Stimulated activated CD4-positive, alpha-beta T cell treated with anti-CD3 and anti-CD28 coated beads, Interleukin-4, amount 100 ng/mL, for 48 hours (primary cell): ENCODE measurements at places on chromosomes 2 and 18.

DNA sequence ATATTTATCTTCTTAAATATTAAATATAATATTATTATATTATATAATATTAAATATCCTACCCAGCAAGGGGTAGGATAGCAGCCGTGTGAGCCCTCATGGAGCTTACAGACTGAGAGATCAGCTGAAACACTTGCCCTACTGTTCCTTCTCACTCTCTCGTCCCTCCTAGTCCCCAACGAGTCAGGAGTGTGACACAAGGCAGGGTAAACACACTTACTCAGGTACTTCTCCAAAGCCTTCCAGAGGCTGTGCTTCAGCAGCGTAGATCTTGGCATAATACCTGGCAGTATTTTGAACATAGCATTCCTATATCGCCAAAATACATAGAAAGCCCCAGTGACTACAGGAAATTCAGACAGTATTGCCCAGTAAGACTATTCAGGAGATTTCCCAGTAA lies 114.1 kb downstream of the ALPK2 start:
- DNase-seq = no peak

- no peak for DNase-seq
Observed at GRCh38 chr18:4207383-4207985, 247.6 kb downstream of the DLGAP1 start.

DNA sequence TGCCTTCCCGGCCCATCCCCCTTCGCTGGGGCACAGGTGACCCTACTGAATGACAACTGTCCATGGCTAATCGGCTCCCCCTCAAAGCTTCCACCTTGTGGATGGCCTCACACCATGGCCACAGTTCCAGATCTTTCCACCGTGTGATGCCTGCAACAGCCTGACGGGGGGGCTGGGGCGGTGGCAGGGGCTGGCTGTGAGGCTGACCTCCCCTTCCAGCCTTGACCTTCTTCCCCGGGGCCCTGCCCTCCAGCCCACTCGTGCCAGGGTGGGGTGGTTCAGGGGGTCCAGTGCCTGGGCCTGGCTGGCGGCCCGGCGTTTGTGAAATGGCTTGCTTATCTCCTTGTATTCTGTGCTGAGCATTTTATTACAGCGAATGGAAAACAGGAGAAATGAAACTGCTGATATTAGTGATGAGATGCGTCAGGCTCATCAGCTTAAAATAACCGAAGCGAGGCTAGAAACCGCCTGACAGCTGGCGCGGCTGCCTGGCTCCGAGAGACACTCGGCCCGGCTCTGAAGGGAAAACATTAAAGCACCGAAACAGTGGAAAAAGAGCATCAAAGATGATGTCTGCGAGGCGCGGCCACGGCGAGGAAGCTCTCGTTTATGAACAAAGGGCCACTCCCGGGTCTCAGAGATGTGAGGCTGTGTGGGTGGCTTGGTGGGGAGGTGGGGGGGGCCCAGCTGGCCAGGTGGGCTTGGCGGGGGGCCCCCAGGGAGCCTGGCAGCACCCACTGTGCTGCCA lies 916 bp upstream of the PDCD1 start:
- DNase-seq = no peak

GRCh38 chr2:185610301-185610700 lies 128.3 kb upstream of the FSIP2 start:
- DNase-seq = no peak

- no peak for DNase-seq
Observed at GRCh38 chr18:24272229-24272525, 125.4 kb downstream of the OSBPL1A start.

DNA sequence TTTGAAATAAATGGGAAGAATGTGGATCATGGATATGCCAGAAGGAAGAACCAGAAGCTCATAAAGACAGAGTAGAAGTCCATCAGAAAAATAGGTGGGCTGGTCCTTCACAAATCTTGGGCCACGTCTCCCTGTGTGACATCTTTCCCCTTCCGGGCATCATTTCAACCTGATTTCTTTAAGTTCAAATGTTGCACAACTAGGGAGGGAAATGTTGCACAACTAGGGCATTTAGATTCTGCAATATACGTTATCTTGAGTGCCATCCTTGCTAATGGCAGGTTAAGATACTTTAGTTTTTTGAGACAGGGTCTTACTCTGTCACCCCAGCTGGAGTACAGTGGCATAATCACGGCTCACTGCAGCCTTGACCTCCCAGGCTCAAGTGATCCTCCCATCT lies 129.6 kb downstream of the CERS6 start:
- no peak for DNase-seq

DNA sequence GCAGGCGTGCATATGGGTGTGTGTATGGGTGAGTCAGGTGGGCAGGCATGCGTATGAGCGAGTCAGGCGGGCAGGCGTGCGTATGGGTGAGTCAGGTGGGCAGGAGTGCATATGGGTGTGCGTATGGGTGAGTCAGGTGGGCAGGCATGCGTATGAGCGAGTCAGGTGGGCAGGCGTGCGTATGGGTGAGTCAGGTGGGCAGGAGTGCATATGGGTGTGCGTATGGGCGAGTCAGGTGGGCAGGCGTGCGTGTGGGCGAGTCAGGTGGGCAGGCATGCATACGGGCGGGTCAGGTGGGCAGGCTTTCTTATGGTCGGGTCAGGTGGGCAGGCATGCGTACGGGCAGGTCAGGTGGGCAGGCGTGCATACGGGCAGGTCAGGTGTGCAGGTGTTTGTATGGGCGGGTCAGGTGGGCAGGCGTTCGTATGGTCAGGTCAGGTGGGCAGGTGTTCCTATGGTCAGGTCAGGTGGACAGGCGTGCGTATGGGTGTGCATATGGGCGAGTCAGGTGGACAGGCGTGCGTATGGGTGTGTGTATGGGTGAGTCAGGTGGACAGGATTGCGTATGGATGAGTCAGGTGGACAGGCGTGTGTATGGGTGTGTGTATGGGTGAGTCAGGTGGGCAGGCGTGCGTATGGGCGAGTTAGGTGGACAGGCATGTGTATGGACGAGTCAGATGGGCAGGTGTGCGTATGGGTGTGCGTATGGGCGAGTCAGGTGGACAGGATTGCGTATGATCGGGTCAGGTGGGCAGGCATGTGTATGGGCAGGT lies 28.7 kb upstream of the KLF11 start:
- no peak for DNase-seq

GRCh38 chr2:207746131-207746530 lies 23.6 kb downstream of the FZD5 start:
- DNase-seq = no peak

- no peak for DNase-seq
Observed at GRCh38 chr2:70834881-70835280, 735 bp downstream of the CD207 start.

GRCh38 chr18:10660179-10660884 lies 134.5 kb downstream of the NAPG start:
- DNase-seq = no peak

- no peak for DNase-seq
Observed at GRCh38 chr18:35337286-35337685, 6.9 kb downstream of the ZNF24 start.

DNA sequence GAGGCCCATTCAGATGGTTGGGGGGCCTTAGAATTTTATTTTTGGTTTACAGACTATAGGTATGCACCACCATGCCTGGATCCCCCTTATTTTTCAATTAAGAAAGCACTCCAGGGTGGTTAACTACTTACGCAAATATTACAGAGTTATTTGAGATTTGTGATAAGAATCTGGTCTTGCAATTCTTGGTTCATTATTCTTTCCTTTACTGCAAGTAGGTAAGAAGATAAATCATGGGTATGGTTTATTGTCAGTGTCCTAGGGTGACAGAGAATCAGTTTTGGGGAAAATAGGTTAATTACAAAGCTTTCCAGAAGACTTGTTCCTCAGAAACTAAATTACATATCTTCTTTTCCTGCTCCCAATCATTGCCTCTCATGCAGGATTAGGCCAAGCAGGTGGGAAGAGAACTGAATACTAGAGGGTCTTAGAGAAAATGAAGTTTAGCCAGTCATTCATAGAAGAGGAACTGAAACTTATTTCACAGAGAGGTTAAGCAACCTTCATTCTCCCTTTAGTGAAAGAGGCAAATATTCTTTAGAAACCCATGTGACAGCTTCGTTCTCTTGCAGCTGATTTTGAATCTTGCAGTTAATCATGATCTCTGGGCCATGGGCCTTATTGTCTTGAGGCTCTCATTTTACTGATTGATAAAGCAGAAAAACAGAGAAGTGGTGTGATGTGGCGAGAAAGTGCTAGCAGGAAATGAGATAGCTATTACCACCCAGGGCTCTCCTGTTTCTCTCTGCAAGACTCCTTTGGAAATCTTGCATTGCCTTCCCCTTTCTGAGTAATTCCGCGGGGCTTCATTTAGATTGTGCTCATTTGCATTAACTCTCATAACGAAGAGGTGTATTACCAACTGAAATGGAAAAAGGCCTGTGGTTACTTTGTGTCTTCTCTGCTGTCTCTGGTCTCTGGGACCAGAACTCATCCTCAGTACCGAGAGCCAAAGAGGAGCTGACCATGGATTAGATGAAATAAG lies 44.8 kb upstream of the ARHGAP25 start:
- DNase-seq = no peak

DNA sequence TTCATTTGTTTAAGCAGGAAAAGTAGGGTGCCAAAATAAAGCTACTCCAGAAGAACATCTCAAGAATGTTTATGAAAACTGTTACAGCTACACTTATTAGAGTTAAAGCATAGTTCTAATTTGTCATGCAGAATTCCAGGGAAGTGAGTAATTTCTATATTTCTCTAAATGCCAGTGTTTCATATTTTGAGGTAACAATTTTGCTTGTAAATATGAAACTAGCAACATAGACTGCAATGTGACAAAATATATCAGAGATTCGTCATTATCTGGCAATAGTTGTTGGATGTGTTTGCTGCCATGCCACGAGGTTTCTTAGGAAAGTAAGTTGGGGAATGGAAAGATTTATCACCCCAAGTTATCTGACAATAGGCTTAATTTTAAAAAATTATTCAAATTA lies 424.1 kb upstream of the ZEB2 start:
- no peak for DNase-seq

DNA sequence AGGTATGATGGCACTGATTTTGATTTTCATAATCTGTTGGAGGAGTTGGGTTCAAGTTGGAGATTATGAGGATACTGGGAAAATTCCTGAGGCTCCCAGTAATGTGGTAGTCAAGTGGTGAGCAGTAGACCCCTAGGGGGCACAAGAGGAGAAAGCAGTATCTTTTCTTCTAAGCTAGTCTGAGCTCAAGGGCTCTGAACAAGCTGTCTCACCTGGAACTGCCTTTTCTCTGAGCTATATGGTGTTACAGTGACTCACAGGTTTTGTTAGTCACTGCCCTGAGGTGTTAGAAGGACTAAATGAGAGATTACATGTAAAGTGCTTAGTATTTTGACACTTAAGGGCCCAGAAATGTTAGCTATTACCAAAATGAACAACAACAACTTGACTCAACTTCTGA lies 42.2 kb downstream of the CD302 start:
- DNase-seq = no peak

DNA sequence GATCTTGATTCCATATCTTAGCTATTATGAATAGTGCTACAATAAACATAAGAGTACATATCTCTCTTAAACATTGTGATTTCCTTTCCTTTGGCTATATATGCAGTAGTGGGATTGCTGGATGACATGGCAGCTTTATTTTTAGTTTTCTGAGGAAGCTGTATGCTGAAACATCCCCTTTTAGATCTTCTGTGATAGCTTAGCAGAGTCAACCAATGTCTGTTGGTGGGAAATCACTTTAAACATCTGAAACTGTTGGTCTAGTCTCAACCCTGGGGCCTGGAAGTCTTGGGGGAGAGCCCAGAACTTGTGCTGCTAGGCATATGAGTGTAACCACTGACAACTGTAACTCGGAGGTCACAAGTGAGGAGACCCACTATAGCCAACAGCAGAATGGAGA lies 378.6 kb upstream of the SLC14A2 start:
- no peak for DNase-seq

DNA sequence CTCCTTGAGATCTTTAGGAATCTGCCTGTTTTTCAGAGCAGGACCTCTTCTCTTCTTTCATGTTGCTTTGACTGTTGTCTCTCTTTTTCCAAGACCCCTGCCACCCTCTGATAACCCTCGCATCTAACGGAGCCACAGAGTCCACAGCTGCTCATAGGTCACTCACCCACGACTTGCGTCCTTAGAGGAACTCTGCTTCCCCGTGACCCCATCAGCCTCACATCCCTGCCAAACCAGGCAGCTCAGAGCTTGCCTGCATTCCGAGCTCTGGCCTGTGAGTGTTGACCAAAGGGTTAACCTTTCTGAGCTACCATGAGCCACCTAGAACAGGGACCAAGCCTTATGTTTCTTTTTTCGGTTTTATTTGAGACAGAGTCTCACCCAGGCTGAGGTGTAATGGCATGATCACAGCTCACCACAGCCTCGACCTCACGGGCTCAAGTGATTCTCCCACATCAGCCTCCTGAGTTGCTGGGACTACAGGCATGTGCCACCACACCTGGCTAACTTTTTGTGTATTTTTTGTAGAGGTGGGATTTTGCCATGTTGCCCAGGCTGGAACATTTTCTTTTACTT lies 36.4 kb downstream of the CABLES1 start:
- no peak for DNase-seq

- no peak for DNase-seq
Observed at GRCh38 chr2:241534293-241534692, 24.3 kb upstream of the BOK start.

GRCh38 chr2:8307606-8308180 lies 374.2 kb upstream of the ID2 start:
- no peak for DNase-seq

DNA sequence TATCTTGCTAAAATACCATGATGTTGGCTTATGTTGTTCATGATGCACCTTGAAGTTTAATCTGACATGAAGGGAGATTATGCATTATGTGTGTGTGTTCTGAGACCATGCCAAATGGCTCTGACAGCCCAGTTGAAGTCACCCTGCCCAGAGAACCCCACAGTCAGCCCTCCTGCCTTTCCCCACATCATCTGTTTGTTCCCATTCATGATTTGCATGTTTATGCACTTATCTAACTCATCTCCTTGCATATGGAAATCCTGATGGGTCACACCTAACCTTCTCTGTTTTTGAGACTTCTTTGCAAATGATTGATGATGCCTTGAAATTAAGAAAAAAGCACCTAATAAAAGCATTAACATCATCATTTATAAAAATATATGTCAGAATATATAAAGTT lies 752.2 kb downstream of the GALR1 start:
- no peak for DNase-seq

DNA sequence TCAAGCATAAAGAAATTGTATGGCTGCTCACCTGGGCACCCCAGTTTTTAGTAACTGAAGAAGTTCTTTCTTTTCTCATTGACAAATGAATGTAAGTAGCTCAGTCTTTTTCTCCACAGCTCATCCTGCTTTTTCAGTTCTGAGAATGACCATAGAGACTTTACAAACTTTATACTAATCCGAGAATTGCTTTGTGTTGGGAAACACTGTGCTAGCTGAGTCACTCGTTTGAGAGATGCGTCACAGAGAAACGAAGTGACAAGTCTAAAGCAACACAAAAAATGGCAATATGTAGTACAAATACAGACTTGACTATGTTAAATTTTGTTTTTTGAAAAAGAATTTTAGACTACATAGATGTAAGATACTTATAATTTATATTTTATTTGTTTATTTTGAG lies 9.0 kb downstream of the LRRTM4 start:
- no peak for DNase-seq

- DNase-seq = no peak
Observed at GRCh38 chr2:190819840-190820301, 60.8 kb upstream of the GLS start.
